ENCODE measurements at places on chromosomes 3 and 15.
A peak's percentile ranks its signal among the peaks of the same experiment; 100 is the strongest.

GRCh38 chr15:101439285-101439919, 50.1 kb downstream of the PCSK6 start:
- no peak for DNase-seq

DNA sequence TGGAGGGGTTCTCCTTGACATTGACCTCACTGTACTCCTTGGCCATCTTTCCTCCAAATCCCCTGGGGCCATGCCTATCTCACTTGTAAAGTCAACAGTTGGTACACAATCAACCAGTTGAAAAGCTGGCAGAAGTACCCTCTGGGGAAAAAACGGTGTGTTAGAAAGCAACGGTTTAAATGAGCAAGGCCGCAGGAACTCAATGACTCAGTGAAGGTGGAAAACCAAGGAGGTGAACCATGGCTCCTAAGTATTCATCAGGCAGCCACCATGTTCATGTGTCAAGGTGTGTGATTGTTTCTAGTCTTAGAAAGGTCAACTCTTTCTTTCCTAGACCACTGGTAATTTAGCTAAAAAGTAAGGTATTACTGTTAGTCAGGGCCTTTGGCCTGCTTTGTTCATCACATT, 130.9 kb upstream of the SATB1 start:
- DNase-seq: no peak

GRCh38 chr15:40471105-40471807, 472 bp downstream of the CHST14 start:
- DNase-seq: no peak

- DNase-seq: no peak
These were observed 40.6 kb downstream of the TPRA1 start for GRCh38 chr3:127549826-127550467.

- no peak for DNase-seq
These were observed 28.6 kb upstream of the TEX264 start for GRCh38 chr3:51642462-51642861.

- DNase-seq: no peak
These were observed 88.4 kb downstream of the PLCH1 start for GRCh38 chr3:155656466-155656865.

GRCh38 chr3:10376353-10376752, 55.4 kb upstream of the SEC13 start:
- no peak for DNase-seq

GRCh38 chr3:30964612-30965011, 70.2 kb upstream of the GADL1 start:
- DNase-seq: no peak

DNA sequence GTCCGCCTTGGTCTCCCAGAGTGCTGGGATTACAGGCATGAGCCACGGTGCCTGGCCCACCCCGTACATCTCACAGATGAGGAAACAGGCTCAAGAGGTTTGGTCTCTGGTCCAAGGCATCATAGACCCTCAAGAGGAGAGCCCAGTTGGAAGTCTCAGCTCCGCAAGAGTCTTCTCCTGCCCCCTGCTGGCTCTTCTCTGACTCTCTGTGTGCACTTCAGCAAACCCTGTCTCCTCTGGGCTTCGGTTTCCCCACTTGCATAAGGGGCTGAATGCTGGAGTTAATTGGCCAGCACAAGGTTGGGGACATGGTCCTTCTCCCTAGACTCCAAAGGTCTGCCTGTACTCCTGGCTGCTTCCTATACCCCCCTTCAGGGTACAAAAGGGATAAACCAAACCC, 3.9 kb downstream of the MST1R start:
- DNase-seq: no peak

DNA sequence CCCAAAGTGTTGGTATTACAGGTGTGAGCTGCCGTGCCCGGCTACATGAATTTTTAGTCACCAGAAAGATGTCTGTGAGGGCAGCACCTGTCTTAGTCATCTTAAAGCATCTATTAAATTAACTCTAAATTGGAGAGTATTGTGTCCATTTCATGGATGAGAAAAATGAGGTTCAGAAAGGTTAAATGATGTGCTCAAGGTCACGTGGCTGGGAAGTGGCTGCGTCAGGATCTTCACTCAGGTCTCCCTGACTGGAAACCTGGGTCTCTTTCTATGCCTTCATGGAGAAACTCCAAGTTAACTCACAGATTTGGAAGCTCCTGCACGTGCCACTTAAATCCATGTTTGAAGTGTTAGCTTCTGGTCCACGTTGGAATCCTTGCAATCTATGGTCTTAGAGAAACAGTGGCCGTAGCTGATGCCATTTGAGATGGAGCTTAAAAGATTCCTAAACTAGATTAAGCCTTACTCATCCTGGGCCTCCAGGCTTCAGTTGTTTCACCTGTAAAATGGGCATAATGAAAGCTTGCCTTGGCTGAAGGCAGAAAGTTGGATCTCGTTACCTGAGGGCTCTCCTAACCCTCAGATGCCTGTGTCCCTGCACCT, 5.2 kb upstream of the TMEM40 start:
- no peak for DNase-seq

GRCh38 chr3:134749802-134750553, 45.1 kb upstream of the EPHB1 start:
- DNase-seq: no peak

GRCh38 chr15:34782901-34783300, 12.4 kb downstream of the ACTC1 start:
- DNase-seq: no peak

DNA sequence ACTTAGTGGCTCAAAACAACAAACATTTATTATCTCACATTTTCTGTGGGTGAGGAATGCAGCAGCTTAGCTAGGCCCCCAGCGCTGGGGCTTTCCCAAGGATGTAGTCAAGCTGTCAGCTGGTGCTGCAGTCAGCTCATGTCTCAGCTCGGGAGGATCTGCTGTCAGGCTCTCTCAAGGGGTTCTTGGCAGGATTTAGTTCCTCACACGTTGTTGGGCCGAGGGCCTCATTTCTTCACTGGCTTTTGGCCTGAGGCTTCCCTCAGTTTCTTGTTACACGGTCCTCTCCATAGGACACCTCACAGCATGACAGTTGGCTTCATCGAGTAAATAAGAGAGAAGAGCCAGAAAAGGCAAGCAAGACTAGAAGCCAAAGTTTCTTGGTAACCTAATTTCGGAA, 13.7 kb upstream of the U2SURP start:
- no peak for DNase-seq

DNA sequence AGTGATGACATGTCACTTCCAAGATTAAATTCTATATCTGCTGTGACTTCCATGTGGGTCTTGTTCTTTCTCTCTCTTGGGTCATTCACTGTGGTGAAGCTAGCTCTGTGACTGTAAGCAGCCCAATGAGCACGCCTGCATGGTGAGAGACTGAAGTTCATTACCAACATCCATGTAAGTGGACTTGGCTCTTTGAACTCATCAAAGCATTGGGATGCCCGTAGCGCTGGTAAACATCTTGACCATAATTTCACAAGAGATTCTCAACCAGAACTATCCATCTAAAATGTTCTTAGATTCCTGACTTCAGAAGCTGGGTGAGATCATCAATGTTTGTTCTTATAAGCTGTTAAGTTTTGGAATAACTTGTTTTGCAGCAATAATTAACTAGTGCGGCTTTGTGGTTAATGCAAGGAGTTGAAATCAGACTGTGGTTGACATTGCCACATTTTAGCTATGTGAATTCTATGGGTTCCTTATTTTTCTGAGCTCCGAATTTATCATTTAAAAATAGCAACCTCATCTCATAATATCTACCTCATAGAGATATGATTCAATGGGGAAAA, 31.6 kb upstream of the LRRC3B start:
- DNase-seq: no peak

DNA sequence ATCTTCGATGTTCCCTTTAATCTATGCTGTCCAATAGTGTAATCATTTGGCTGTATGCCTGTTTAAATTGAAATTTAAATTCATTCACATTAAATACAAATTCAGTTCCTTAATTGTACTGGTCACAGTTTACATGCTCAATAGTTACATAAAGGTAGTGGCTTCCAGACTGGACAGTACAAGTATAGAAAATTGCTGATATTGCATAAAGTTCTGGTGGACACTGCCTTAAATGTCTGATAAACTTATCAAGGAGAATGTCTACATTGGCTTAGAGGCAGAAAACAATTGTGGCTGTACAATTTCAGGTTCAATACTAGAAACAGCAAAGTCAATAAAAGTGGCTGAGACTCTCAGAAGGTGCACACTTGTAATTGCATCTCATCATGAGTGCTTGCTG, 365.2 kb downstream of the RBMS3 start:
- no peak for DNase-seq

- DNase-seq: peak; percentile 13
These were observed 79.3 kb downstream of the ATP10A start for GRCh38 chr15:25783607-25784540.

DNA sequence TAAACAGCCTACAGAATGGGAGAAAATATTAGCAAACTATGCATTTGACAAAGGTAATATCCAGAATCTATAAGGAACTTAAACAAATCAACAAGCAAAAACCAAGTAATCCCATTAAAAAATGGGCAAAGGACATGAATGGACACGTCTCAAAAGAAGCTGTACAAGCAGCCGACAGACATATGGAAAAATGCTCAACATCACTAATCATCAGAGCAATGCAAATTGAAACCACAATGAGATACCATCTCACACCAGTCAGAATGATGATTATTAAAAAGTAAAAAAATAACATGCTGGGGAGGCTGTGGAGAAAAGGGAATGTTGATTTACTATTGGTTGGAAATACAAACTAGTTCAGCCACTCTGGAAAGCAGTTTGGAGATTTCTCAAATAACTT, 30.7 kb upstream of the PPM1L start:
- DNase-seq: no peak

DNA sequence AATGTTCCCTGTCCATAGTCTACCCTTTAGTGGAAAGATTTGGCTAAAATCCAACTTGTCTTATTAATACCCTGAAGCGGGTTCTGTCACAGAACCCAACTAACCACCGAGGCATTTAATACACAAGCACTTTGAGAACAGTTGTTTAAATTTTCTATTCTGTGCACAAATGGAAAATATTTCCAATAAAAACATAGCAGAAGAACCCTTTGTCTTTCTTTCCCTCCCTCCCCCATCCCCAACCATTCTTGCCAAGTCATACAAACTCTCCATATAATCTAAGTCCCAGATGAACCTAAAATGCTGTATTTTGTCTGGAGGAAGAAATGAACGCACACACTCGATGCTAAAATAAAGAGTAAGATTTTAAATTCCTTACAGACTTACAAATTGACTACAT, 126.9 kb upstream of the STRIT1 start:
- no peak for DNase-seq

- no peak for DNase-seq
These were observed 32.3 kb downstream of the PAQR9 start for GRCh38 chr3:142931222-142931621.

- no peak for DNase-seq
These were observed 26.8 kb upstream of the LIMD1 start for GRCh38 chr3:45567730-45568172.

GRCh38 chr3:157573281-157573680, 70.1 kb upstream of the VEPH1 start:
- DNase-seq: no peak

DNA sequence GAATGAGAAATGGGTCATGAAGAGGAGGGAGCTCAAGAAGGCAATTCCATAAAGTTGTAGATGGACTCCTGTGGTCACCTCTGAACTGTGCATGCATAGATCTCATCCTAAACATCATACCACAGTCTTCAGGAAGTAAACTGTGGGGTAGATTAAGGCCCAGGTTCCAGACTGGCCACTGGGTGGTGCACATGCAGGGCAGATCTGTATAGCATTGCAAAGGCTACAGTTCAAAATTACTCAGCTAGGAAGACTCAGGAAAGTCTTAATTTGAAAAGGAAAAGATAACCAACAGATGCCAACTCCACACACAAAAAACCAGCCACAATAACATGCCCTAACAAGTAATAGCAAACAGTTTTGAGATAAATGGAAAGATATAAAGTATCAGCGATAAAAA, 20.3 kb downstream of the KY start:
- no peak for DNase-seq

DNA sequence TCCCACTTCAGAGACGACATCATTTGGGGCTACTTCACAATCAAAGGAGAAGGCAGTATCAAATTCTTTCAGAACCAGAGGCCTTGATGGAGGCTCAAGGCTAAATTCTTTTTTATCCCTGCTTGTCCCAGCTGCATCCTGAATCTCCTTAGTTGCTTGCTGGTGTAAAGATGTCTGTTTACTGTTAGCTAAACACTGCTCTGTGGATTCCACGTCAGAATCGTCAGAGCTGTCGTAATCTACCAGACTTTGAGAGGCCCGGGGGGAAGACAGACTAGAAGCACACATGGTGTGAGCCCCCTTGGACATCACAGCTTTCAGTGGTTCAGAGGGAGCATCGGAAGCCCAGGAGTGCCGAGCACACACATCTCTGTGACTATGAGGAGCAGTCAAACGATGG, 32.6 kb downstream of the LINS1 start:
- no peak for DNase-seq

DNA sequence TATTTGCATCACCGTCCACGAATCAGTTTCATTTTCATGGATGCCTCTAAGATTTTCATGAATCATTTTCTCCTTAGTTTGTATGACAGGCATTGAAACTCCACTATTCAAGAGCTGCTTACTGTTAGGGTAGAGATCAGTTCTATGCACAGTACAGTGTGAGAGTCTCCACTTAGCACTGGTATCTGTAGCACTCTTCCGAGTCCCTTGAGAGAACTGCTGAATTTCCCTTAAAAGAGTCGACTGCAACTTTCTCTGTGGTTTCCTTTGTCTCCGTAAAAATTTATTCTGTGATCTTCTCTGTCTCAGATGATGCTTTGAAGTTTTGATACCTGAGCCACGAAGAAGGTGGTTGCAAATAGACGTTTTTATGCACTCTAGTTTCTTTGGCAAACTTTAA, 14.8 kb downstream of the GTPBP8 start:
- no peak for DNase-seq

DNA sequence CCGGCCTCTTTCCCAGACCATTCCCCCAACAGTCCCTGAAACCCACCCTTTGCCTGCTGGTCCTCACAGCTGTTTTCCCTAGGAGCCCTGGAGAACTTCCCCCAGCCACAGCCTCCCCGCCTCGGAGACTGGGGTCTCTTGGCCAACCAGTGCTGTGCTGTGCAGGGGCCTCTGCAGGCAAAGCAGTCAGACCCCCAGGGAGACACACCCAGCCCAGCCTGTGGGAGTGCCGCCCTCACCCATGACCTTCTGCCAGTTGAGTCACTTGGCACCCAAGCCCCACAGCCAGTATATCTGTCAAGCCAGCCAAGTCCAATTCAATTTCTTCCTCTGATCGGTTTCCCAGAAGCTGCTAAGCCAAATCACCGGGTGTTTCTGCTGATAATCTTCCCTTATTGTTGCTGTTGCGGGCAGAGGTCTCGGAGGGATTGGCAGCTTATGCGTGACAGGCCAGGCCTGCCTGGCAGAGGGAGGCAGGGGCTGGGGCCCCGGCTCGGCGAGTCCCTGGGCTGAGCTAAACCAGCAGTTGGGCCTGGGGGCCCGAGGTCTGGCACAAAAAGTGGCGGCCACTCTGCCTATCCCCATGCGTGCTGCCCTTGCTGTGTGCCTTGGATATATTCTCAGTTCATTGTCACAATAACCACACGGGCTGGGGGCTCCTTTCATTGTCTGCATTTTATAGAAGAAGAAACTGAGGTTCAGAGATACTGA, 65.6 kb upstream of the SLC6A1 start:
- no peak for DNase-seq
